ENCODE measurements at places on chromosomes 16 and 17. TPM values are rescaled to one million over a fixed set of nuclear protein-coding genes. Genes with fewer than 3 reads are reported as not detected.

GSG1L2 gene
- total RNA-seq: not detected

CLDN7 gene
- total RNA-seq: not detected

TP53TG3 gene
- total RNA-seq: not detected

KRT34 gene
- total RNA-seq: 0.94 TPM

SLC2A4 gene
- total RNA-seq: not detected

QRICH2 gene
- 16.6 TPM for total RNA-seq

PLA2G10 gene
- total RNA-seq: not detected

SLC25A39 gene
- total RNA-seq: 33.5 TPM
